Activated CD8-positive, alpha-beta memory T cell treated with anti-CD3 and anti-CD28 coated beads, Interleukin-2, amount 50 U/mL, for 48 hours (primary cell): ENCODE measurements at places on chromosomes 1 and 21.

DNA sequence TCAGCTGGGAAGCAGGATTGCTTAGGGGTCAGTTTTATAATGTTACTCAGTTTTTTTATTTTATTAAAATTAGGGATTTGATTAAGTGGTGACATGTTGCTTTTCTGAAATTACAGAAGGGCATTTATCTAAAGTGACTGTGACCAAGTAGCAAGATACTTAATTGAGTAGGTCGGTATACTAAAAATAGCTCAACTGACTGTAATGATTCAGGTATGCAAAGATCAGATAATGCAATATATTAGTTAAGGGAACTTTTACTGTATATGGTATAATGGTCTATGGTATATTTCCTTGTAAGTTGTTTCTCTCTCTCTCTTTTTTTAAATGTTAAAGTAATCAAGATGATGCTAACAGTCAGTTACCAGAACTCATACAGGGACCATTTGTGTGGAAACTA is 26.2 kb downstream of the RLF start:
- DNase-seq: no peak

- DNase-seq: no peak
Measured at GRCh38 chr1:159188375-159188788, 16.3 kb upstream of the ACKR1 start.

- no peak for DNase-seq
Measured at GRCh38 chr1:152901631-152902030, 6.7 kb upstream of the IVL start.

- peak; percentile 95 for DNase-seq
Measured at GRCh38 chr1:153568367-153569099, 2.9 kb upstream of the S100A2 start.

DNA sequence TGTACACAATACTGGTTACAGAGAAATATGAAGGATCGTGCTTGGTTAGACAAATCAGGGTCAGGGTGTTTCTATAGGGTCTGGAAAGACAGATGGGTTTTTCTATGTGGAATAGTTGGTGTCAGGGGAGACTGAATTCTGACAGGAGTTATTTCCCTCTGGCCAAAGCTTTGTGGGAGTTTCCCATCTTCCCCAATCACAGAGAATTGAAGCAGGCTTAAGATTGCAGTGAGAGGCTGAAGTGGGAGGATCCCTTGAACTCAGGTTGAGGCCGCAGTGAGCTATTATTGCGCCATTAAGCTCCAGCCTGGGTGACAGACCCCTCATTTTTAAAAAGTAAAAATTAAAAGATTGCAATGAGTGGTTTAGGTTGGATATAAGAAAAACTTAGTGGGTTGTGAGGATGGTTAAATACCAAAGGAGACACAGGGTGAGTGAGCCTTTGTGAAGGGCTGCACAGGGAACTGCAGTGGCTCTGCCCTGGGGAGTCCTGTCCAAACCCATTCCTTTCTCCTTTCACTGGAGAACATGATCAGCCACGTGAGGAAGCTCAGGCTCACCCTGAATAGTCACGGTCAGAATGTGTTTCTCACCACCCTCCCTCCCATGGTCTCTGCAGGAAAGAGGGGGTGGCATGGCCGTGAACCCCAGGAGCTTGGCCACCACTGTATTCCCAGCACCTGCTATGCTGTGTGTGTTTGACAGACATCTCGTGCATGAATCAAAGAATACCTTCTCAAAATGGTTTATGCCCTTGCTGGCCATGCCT is 101.2 kb downstream of the INTS7 start:
- no peak for DNase-seq

DNA sequence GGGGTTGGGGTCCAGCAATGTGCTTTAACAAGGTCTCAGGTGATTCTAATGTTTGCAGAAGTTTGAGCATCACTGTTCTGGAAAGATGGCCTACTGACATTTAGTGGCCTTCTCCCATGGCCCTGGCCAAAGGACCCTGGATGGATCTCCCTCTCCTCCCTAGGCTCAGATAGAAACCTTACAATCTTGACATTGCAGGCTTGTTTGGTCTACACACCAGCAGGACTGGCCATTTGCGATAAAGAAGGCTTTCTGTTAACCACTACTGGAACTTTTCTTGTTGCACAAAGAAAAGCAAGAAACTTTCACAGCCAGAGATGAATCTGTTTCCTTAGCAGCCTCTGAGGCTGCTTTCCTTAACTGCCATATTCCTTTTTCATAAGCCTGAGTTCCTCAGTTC is 6.2 kb downstream of the DNALI1 start:
- no peak for DNase-seq

DNA sequence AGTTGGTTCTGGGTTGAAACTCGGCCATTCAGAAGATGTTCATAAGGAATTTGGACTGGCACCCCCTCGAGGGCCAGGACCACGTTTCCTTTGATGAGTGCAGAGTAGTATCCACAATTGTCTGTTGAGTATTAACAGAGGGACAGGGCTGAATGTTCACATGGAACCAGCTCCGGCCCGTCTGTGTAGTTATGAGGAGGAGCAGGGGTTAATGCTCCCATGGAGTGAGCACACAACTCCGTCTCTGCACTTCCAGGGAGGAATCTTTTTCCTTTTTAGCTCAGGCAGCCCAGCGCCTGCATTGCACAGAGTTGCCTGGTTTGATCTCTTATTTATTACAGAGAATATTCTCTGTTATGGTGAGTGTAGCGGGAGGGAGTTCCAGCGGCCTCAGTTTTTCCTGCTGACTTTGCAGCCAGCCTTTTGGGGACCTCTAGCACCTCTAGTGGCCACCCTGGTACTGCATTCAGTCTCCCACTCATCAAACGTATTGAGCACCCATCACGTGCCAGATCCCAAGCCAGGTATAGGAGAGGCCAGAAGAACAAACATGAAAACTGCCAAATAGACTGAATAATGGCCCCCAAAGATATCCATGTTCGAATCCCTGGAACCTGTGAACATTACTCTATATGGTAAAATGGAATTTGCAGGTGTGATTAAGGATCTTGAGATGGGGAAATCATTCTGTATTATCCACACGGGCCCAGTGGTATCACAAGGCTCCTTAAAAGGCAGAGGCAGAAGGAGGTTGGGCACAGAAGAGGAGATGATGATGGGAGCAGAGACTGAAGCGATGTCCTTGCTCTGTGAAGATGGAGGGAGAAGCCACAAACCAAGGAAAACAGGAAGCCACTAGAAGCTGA is 167.7 kb upstream of the CSF3R start:
- peak; percentile 85 for DNase-seq

DNA sequence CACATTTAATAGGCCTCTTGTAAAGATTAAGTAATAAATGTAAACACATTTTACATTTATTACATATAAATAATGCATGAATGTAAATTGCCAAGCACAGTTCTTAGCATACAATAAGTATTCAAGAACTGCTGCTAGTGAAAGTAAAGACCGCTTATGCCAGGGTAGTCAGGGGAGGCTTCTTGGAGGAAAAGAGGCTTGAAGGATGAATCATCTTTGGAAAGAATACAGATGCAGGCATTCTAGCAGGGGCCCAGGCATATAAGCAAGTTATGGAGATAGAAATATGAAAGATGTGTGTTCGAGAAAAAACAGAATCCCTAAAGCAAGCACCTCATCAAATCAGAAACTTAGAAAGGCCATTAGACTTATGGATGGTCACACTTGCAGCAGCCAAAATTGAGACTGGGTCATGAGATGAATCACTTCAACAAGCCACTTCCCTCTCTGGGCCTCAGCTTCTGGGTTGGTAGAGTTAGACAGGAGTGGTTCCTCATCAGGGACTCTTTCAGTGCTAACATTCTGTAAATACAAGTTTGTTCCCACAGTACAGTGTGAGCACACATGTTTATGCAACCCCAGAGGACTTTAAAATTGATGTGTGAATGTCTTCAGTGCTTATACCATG is 79.8 kb upstream of the ROR1 start:
- DNase-seq: no peak

GRCh38 chr1:172219966-172220365 is 200.5 kb upstream of the C1orf105 start:
- DNase-seq: no peak
